Esophagus squamous epithelium (tissue), 5 donors: ENCODE measurements at places on chromosomes 6 and 20.

- DNase-seq, result no peak
These were observed 35.3 kb downstream of the BEND3 start for GRCh38 chr6:107080036-107080435.

DNA sequence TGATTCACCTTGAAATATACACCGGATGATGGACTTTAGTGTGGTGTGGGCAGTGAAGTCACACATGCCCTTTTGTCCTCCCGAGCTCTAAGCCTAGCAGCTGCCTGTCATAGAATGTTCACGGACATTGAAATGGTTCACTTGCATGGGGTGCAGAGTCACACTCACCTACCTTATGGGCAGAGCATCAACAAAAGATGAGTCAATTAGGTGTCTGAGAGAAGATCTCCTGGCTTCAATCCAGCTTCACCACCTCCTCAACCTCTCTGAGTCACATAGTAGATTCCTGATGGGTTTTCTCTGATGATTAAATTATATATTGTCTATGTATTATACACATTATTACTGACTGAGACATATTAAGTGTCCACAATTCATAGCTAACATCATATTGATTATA, 48.1 kb upstream of the HLA-E start:
- DNase-seq, result no peak

GRCh38 chr6:150987371-150987828, 121.9 kb downstream of the MTHFD1L start:
- no peak for DNase-seq

- no peak for DNase-seq
These were observed 58.4 kb downstream of the ANKEF1 start for GRCh38 chr20:10093087-10093591.

GRCh38 chr6:35804996-35805736, at the start of gene LHFPL5:
TSS of gene LHFPL5 (plus strand) at chr6:35805352. CDS start at chr6:35805671, 319 bp downstream.
- no peak for DNase-seq

GRCh38 chr20:20363799-20364592, 3.9 kb upstream of the INSM1 start:
- DNase-seq, result no peak

GRCh38 chr20:38343311-38344106, 2.8 kb upstream of the LBP start:
- DNase-seq, result no peak

- DNase-seq, result no peak
These were observed 14.2 kb upstream of the DHX35 start for GRCh38 chr20:38947931-38948362.

GRCh38 chr6:30761791-30762429, 17.6 kb upstream of the IER3 start:
- no peak for DNase-seq

DNA sequence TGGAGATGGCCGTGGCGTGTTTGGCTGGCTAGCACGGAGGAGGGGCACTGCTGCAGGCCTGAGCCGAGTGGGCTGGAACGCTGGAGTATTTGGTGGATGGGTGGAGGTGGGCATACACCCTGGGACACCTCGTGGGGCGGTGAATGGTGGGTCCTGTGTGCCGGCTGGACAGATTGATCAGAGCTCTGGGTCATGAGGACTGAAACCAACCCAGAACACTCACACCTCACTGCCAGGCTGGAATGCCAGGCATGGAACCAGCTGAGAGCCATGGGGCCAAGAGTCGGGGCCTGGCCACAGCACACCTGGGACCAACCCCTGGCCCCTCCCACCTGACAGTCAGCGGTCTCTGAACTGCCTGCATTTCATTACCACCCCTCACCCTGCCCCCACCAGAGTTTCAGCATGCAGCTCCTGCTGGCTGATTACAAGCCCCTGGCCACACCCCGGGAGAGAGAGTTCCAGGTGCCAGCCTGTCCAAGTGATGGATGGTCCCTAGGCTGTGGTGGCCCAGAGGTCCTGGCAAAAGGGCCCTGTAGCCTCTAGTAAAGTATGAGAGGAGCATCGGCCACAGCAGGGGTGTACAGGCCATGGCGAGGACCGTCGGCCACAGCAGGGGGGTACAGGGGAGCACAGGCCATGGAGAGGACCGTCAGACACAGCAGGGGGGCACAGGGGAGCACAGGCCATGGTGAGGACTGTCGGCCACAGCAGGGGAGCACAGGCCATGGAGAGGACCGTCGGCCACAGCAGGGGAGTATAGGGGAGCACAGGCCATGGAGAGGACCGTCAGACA, 3.3 kb downstream of the NPBWR2 start:
- no peak for DNase-seq

DNA sequence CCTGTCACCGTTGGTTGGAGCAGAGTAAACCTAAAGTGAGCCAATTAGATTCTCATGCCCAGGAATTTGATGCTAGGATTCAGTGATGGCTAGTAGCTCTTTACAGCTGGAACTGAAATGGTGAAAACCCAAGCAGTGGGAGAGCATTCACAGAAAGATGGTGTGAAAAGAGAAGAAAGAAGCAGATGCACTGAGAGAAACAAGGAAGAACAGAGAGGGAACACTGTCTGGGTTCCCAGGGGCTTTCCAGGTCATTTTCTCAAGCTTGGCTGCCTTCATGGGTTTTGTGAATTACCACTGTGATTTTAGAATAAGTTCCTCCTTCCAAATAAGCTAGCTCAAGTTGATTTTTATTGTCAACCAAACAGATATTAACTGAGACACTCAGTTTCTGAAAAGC, 104.1 kb upstream of the AKIRIN2 start:
- DNase-seq, result no peak

DNA sequence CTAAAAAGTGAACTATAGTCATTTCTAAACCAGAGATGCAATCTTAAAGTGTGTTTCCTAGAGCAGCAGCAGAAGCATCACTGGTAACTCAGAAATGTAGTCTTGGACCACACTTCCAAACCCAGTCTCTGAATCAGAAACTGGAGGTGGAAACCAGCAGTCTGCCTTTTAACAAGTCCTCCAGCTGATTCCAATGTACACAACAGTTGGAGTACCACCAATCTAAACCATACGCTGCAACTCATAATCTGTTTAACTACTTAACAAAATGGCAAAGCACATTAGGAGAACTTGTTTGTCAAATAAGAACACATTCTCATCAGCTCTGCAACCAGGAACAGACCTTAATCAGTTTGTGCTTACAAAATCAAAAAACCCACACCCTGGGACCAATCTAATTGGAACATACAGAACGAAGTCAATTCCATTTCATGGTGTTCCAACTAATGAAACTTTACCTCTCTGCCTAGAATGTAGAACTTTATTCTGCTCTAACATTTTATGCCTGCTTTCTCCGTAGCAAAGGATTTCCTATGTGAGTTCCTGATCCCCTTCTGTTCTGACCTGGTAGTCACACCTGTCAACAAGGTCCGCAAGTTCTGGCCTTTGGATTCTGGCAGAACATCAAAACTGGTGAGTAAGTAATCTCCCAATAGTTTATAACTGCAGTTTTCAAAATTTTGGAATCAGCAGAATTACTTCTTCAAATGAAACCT, 390.4 kb downstream of the HTR1B start:
- no peak for DNase-seq

DNA sequence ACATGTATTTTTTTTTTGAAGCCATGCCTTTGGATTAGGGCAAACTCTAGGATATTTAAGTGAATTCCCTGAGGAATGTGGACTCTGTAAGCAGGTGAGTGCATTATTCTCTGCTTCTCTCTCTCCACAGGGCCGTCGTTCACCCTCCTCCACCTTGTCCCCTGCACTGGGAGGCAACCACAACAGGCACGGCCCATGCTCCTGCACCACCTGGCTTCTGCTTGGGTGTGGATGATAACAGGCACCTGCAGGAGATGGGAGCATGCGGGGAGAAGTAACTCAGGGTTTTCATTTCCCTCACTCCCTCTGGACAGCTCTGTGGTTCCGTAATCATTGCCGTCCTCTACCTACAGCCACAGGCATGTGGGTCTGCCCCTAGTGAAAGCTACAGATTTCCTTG, 43.4 kb downstream of the HLA-C start:
- DNase-seq, result no peak

GRCh38 chr6:8299034-8299433, 136.3 kb downstream of the SLC35B3 start:
- DNase-seq, result no peak

DNA sequence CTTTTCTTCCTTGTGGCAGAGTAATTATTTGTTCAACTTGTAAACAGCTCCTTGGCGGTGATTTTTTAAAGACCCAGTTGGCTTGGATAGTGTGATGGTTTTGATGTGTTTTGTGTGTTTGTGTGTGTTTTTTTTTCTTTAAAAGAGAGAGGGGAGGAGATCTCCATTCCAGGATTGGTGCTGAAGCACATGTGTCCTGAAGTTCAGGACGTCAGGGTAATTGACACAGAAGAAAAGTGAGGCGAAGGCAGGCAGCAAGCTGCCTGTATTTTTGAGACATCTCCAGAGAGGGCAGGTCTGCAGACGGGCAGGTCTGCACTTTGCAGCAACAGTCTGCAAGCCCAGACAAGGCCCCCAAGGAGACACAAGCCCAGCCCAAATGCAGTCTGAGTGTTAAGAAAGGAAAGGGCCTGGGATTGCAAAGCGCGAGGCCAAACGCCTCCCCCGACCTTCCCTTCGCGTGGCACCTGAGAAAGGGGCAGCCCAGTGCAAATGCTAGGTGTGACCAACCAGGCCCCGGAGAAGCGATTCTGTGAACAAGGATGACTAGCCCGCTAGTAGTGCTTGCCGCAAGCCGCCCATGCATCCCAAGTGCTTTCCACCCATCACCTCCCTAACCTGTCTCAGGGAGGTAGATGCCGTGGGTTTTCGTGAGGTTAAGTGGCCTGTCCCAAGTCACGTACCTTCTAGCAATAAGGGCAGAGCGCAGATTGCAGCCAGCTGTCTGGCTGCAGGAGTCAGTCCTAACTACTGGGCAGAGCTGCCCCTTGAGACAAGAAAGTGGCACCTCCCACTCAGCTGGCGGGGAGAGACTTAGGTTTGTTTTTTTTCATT, 230.5 kb downstream of the ZMYND8 start:
- no peak for DNase-seq
